CD4-positive, alpha-beta T cell treated with Interleukin-15 for 1 hour (primary cell): ENCODE measurements at places on chromosomes 7 and 10.

DNA sequence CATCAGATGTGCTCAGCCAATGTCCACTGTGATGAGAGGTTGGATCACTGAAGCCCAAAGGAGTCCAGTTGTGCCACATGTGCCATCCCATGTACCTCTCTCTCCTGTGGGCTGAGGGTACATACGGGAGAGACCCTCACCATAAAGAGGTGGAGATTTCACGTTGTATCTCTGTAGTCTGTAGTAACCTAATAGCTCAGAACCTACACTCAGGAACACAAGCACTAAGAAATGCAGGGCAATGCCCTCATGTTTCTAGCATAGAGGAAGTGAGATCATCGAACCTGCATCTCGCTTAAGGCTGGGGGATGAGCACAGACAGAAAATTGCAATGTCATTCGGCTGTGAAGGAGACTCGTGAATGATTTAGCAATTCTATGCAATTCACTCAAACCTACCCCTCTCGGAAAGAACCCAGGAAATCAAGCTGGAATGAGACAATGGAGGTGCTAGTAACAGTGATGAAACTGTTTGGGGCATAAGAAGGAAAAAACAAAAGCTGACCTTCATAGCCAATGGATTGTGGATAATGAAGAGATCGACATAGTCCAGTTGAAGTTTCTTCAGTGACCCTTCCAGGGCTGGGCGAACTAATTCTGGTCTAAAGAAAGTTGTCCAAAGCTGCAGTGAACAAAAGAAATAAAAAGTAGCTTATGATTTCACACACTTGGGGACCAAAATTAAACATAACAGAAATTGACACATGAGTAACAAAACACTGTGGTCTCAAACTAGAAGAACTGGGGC lies 80.3 kb upstream of the UCN3 start:
- peak; percentile 60 for DNase-seq

- DNase-seq, result no peak
Observed at GRCh38 chr7:130973637-130974036, 239.6 kb upstream of the KLF14 start.

GRCh38 chr10:77149706-77150105 lies 487.9 kb downstream of the KCNMA1 start:
- DNase-seq, result no peak

DNA sequence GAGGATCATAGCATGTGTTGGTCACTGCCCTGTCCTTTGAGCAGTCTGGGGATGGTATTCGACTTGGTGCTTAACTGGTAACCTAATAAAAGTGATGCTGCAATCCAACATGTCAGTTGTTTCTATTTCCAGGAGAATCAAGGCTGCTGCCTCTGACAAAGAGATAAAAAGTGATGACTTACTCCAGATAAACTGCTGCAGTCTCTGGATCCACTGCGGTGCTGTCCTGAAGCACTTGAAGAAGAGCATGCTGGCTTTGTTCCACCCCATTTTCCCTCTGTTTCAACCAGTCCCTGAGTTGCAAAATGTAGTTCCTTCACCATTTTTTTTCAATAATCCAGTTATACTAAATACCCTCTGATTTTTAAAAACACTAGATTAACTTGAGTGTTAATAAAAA lies 403.5 kb upstream of the ANKRD30A start:
- no peak for DNase-seq

- no peak for DNase-seq
Observed at GRCh38 chr10:14271621-14272020, 59.1 kb downstream of the FRMD4A start.

- DNase-seq, result no peak
Observed at GRCh38 chr7:3928727-3929515, 627.9 kb downstream of the SDK1 start.

DNA sequence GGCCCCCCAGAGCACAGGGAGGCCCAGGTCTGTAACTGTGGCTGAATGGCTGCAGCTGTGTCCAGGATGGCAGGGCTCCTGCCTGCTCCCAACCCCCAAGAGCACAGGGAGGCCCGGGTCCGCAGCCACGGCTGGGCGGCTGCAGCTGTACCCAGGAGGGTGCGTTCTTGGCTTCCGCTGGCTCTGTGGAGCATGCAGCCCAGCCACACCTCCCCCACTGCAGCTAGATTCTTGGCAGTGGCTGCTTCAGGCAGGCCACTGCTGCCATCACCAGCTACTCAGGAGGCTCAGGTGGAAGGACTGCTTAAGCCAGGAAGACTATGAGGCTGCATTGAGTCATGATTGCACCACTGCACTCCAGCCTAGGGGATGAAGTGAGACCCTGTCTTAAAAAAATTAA lies 27.9 kb downstream of the C7orf25 start:
- no peak for DNase-seq
